ENCODE measurements at places on chromosomes 1 and 21.

GRCh38 chr21:36628106-36628505, 70.8 kb upstream of the SIM2 start:
- no peak for DNase-seq

- DNase-seq: no peak
Measured at GRCh38 chr21:34844924-34845238, 176.1 kb downstream of the CLIC6 start.

DNA sequence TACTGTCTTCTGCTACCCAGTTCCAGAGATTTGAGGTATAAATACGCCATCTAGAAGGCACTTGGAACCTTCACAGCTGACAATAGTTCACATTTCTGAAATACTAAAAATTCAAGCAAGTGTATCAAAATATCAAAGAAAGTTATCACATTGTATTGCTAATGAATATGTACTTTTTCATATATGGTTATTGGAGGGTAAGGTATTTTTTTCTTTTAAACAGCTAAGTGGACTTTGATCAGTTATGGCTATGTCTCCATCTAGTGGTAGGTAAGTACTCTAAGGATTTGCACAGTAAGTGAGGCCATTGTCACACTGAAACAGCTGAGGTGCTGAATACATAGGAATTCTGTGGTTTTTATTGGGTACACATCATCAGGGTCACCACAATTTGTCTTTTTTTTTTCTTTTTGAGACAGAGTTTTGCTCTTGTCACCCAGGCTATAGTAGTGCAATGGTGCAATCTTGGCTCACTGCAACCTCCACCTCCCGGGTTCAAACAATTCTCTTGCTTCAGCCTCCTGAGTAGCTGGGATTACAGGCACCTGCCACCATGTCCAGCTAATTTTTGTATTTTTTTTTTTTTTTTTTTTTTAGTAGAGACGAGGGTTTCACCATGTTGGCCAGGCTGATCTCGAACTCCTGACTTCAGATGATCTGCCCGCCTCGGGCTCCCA, 49.1 kb upstream of the CR2 start:
- DNase-seq: no peak

DNA sequence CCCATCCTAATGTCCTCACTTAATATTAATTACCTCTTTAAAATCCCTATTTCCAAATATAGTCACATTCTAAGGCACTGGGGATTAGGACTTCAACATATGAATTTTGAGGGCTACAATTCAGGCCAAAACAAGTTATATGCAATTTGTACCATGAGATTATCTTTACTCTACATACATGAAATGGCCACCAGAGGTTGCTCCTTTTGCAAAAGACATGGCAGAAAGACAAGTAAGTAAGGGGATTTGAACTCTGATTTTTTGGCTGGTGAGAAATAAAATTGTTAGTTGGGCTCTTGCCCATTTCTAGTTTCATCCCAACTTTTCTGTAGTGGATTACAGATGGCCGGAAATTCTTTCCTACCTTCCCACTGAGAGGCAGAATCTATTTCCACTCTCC, 4.8 kb upstream of the ALG6 start:
- DNase-seq: no peak

DNA sequence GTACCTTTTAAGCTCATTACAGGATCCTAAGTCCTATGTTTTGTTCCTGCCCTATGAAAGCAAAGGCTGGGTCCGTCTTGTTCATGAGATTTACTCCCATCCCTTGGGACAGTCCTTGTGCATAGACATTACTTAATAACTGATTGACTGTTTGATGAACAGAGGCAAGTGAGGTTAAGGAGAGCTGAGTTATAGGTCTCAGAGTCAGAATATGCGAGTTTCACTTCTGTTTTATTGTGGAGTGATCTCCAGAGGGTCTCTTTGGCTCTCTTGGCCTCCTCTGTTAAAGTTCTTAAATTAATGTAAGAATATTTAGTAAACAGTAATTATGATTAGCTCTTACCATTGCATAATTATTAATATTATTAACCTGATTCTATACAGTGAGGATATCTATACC, 52.6 kb downstream of the BRINP2 start:
- DNase-seq: no peak

- no peak for DNase-seq
Measured at GRCh38 chr21:30233228-30234020, 17.5 kb upstream of the CLDN8 start.

DNA sequence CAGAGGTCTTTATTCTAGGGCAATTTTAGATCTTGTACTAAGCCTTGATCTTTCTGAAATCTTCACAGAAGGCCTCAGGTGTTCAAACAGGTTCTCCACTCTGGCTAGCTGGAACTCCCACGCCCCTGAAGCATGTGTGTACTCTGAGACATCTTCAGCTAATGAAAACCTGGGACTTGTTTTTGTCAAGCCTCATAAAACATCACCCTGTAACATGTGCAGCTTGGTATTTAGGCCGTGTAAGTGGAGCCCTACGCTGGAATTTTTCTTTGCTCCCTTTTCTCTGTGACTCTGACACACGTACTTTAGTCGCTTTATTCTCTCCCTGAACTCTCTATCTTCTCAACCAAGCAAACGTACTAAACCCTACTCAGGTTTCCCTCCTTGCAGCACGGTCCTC, 701.9 kb upstream of the ZP4 start:
- no peak for DNase-seq

DNA sequence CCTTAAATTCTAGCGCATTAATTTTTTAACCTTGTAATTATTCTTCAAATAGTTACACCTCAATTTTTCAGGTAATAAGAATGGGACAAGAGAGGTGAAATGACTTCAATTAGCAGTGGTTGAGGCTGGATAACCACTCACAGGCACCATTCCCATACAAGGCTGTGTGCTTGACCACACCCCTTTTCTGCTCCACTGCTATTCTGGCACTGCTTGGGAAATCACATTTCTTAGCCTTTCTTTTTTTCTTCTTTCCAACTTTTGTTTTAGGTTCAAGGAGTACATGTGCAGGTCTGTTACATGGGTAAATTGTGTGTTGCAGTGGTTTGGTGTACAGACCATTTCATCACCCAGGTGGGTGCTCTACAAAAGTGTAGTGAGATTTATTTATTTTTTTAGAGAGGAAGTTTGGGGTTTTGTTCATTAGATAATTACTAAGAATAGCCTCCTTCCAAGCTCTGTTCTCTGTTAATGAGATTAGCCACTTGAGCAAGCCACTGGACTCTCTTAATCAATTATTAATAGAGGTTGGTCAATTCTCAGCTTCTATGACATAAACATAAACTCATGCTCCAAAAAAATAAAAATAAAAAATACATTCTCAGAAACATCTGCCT, 14.4 kb downstream of the ILDR2 start:
- no peak for DNase-seq

DNA sequence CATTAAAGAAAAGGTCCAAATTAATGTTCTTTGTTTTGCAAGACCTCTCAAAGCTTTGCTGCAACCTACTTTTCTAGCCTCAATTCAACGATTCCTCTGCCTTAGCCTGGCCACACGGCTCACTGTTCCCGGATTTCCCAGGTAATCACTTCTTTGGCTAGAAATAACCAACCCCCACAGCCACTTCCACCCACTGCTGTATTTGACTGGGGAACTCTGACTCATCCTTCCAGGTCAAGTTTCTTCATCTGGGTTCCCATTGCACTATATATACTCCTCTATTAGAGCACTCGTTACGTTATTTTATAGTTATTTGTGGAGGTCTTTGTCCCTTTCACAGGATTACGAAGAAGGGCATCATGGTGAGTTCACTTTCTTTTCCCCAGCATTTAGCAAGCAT, 185.9 kb downstream of the CACNA1E start:
- DNase-seq: no peak

DNA sequence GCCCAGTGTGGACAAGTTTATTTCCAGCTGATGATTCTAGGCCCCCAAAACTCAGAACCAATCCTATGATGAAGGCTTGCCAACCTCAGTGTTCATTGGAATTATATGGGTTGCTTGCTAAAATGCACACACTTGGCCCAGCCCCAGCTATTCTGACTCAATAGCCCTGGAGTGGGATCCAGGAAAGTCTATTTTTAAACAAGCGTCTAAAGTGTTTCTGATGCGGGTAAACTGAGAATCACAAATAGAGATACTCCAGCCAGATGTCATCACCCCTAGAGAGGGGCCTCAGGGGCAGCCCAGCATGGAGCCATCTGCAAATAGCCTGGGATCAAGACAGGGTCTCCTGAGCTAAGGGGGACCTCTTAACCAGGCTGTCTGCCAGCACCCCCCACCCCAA, 46.0 kb downstream of the PKP1 start:
- DNase-seq: no peak

DNA sequence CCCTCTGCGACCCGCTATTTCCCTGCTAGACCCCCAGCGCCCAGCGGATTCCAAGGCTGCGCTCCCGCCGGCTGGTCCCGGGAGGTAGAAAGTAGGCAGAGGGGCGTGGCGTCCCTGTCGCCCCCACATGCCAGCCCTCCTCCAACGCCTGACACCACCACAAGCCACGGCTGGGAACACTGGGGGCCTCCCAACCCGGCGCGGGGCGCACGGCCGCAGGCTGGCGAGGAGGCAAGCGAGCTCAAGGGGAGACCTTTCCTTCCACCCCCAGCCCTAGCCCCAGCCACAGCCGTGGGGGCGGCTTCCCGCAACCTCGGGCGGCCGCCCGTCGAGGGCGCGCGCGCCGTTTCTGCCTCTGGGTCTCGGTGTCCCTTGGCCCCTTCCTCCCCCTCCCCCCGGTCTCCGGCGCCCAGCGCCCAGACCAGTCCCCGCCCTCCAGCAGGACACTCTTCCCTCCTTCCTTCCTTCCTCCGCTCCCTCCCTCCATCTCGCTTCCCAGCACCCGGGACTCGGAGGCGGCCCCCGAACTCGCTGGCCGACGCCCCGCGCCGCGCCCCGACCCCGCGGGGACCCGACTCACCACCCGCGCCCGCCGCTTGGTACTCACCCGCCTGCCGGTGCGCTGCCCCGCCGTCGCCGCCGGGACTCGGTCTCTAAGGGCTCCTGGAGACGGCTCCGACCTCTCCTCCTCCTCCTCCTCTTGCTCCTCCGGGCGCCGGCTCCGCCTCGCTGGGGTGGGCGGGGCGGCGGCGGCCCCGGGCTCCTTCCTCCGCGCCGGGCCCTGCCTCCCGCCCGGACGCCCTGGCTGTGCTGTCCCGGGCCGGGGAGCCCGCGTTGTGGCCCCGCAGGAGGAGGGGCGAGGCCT, at the start of gene GNG12:
TSS of gene GNG12 (minus strand) at position 731 of the 865 bp plus-strand sequence. CDS start 125,781 bp downstream, outside the sequence.
- peak; percentile 44 for DNase-seq

GRCh38 chr1:54227091-54227602, 27.2 kb downstream of the MRPL37 start:
- DNase-seq: no peak

- DNase-seq: no peak
Measured at GRCh38 chr1:48552903-48553606, 81.1 kb upstream of the SPATA6 start.

DNA sequence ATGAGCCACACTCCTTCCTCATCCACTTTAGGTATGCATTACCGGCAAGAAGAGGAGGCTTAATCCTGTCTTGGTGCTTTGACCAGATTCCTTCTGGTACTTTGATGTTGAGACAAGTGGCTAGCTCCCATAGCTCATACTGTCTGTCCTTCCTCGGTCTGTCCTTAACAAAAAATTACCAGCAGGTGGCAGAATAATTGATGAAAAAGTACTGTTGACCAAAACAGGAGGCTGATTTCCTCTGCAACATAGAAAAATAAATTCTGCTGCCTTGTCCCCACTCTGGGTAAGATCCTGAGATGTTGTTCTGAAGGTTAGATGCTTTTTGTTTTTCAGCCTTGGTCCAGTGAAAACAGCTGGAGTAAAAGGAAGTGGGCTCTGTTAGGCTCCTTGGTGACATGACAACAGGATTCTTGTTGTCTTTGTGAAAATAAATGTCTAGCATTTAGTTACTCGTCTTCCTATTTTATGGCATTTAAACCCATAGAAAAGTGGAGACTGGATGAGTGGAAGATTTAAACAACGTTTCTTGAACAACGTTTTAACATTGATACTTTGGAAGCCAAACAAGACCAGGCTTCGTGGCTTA, 11.2 kb upstream of the HJV start:
- no peak for DNase-seq

DNA sequence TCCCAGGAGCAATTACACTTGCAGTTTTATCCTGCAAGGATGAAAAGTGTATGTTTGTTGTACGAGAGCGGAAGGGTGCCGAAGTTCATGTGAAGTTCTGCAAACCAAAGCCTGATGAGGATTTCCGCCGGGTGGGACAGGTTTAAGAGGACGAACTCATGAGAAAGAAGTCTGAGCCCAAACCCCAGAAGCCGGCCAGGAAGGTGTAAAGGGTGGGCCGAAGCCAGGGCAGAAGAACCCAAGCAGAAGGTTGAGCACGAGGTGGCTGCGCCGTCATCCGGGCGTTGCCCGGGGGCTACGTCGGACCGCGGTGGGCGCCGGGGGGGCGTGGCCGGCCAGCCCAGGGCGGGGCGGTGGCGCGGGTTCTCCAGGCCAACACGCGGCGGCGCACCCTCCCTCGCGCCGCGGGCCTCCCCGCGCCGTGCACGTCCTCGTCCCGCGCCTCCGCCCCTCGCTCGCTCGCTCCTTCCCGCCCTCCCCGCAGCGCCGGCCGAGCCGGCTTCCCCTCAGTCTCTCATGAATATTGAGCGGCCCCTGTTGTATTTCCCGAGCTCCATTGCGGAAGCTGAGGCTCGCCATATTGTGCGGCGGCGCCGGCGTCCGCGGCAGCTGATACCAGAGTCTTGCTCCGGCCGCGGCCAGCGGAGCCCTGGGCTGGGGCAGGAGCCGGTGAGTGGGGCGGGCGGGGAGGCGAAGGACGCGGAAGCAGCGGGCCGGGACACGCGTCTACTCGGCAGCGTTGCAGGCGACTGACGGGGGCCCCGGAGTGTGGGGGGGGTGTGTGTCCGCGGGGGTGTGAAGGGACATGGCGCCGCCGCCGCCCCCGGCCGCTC, at the start of gene RNF2:
TSS of gene RNF2 (plus strand) at position 578 of the 833 bp plus-strand sequence. CDS start 41,996 bp downstream, outside the sequence.
- peak; percentile 85 for DNase-seq

- DNase-seq: no peak
Measured at GRCh38 chr1:6637770-6638169, 13.1 kb downstream of the THAP3 start.

DNA sequence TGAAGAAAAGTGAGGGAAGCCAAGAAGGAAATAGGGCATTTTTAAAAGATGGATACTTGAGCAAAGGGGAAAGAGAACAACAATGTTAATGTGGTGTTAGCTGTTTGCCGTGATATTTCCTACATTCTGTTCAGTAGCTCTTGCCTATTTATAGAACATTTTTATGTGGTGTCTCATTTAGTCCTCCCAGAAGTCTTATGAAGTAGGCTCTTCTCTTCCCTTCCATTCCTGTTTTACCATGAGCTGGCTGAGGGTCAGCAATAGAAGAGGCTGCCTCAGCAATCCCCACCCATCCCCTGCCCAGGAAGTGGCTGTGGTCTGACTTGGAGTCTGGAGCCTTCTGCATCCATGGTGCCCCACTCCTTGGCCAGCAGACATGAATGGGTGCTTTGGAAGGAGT, 60.1 kb downstream of the KIAA0040 start:
- no peak for DNase-seq

Data from stimulated activated naive CD8-positive, alpha-beta T cell treated with anti-CD3 and anti-CD28 coated beads, Interleukin-15, Interleukin-2, amounts not matched to agents 100 U/mL and 50 U/mL, for 24 hours (primary cell).